CD4-positive, alpha-beta T cell treated with Interleukin-17A for 4 hours (primary cell): ENCODE measurements at places on chromosomes 4 and X.

DNA sequence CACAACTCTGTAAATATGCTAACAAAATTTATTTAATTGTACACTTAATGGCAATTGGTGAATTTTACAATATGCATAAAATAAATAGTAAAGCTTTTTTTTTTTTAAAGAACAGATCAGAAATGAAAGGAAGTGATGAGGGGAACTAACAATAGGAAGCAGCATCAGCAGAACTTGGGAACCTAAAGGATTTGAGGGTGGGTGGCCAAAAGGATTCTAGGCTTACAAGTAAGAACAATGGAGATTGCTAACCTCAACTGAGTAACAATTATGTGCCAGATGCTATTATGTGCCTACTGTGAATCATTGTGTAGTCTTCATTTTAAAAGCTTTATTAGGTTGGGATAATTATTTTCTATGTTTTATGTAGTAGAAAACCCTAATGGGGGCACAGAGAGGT lies 185.2 kb downstream of the LDB2 start:
- no peak for DNase-seq

DNA sequence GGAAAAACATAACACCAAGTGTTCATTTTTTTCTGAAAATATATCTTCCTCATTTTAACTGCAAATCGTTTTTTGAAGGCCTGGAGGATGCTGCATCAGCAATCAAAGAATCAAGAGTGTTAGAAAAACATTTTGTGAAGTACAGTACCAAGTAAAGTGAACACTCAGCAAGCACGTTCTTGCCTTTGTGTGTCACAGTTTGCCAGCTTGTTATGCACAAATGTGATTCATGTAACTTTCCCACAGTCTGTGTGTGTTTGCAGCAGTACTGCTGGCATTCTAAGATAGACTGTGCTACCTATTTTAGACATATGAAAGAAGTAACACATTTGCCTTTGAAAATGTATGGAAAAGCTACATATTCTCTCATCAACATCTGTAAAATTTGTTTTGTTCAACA lies 1617.7 kb downstream of the RPA4 start:
- DNase-seq, result no peak

DNA sequence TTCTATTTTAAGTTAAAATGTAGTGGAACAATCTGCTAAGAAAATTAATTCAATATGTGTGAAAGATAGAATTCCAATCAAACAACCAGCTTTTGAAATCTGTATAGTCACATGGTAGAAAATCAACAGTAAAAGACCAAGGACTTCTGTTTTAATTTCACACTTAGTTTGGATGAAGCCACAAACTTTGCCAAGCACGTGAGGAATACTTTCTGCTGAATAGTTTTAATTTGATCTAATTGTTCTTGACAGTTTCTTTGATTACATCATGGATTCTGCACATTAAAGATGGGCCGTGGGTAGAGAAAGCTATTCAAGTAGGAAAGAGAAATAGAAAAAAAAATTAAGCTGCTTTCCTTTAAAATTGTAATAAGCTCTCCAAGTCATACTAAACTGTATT lies 137.9 kb upstream of the FAM241A start:
- no peak for DNase-seq

DNA sequence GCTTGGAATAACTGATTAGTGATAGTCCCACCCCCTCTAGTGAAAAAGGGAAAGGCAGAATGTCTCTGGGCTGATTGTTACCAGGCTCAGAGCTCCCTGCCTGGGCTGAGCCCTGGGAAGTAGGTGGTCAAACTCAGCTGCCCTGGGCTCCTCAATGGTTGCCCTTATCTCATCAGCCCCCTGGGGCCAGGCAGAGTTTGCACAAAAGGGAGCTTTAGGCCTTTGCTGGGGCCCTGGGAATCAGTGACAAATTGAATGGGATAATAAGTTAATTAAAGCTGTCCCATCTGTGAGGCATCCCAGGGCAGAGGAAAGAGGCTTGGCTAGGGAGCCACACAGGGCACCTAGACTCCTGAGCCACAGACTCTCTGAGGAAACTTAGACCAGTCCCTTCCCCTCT lies 89.0 kb downstream of the EFNB1 start:
- no peak for DNase-seq

DNA sequence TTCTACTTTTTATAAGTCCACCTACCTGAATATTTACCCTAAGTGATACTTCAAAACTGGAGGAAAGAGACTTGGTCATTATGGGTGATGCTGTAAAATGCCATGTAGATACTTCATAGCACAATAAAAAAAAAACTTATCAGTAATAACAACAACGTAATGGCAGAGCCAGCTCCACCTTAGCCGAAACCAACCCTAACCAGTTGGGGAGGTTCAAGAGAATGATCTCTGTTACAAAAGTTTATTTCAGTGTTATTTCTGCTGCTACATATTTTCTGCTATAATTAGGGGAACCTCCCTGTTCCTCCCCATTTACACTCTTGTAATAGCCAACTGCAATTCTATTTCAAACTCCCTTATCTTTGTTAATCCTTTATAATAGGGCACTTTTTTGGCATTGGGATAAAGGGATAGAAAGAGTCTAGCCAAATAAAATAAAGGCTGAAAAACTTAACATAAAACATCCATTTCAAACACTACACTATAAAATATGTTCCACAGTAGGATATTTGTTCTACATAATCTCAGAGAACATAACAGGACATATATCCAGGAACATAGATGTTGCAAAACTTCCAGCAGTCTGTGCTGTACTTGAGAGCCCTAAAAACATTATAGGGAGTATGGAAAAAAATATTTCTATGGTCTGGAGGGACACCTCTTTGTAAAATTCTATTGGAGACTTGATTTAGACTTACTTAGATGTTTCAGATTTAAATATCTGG lies 138.7 kb upstream of the POF1B start:
- DNase-seq, result no peak

DNA sequence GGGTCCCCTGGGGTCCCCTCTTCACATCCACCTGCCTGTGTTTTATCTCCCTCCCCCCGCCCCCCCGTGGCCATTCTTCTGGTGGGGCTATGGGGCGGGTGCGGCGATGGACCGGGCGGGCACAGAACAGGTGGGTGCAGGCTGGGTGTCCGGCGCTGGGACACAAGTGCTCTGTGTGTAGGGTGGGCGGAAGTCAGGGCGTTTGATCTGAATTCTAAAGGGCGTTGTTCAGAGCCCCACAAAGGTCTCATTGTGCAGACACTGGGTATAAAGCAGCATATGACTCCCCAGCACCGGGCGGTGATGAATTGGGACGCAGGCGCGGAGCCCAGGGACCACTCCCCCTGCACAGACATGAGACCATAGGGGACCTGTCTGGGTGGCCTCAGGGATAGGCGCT lies at the start of gene GJB1:
TSS of gene GJB1 (plus strand) at position 296 of the 400 bp plus-strand sequence. CDS start 484 bp downstream, outside the sequence.
- DNase-seq, result no peak

DNA sequence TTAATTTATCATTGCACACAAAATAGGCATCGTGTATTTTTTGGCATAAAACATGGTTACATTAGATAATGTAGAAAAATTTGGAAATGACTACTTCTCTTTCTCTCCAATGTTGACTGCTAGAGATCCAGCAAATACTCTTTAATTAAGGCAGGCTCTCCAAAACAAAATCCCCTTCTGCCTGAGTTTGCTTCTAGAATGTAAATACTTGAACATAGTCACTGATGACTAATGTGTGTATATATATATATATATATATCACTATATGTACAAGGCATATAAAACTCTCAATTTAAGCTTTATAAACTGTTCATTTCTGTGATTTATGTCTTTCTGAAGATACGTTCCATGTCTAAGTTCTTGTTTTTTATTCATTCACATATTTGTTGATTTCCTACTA lies 67.2 kb upstream of the CAMK2D start:
- DNase-seq, result no peak

DNA sequence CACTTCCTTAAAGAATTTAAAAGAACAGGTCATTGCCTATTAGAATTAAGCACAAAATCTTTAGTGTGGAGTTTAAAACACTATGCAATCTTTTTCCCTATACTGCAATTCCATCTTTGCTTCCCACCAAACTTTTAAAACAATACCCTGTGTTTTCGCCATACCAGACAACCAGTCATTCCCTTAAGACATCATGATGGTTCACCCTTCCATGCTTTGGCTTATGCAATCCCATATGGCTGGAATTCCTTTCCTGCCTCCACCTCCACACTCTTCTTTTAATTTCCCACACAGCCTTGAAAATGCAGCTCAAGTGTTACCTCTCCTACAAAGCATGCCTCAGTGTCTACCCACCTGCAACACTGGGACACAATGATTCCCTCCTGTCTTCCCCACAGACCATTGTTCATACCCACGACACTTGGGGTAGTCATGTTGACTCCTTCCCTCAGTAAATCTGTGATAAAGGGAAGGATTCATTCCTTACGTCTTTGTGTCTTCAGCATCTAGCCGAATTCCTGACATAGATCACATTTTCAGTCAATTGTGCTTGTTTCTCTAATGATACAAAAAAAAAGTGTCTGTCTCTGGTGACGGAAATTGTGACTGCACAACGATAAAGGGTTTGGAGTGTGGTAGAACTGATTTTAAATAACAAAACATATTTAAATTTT lies 166.3 kb downstream of the FNIP2 start:
- no peak for DNase-seq

- DNase-seq, result no peak
Measured at GRCh38 chr4:65050786-65051185, 619.5 kb downstream of the EPHA5 start.

GRCh38 chr4:47550899-47551548 lies 65.9 kb downstream of the ATP10D start:
- DNase-seq, result no peak

DNA sequence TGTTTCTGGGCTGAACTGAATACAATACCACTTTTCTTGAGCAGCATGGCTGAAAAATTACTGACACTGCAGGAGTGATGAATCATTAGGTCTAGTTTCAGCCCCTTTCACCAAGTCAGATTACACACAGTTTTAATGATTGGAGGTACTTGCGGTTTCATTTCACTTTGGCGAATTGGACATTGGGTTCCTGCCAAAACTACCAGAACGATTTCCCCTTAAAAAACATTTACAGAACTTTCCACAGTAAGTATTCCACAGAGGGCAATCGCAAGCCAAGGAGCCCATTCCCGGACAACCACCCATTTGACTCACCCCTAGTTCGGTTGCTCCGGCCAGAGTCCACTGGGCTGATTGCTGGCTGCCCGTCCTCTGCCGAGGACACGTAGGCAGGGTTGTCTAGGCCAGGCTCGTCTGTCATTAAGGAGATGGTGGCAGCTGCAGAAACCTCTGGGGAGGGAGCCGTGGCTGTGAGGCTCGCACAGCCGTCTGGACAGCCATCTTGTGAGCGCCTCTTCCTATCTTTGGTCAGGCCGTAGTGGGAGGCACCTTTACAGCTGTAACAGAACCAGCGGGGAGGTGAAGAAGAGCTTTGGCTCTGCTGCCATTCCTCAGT lies 83.5 kb downstream of the LNX1 start:
- DNase-seq, result no peak

DNA sequence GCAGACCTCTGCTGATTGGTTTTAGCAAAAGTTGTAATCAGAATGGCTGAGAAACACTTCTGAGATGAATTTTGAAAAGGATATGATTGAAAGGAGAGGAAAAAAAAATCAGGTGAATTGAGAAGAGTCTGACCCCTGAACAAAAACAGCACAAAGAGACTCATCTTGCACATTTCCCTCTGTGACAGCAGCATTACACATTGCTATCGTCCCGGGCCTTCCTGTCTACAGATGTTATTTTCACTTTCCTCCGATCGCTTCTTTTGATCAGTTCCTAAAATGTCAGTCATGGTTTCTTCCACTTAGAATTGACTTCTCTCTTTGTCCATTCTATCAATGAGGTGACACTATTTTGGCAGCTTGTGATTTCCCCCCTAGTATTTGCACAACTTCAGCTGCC lies 262.6 kb downstream of the GPC3 start:
- peak; percentile 7 for DNase-seq

DNA sequence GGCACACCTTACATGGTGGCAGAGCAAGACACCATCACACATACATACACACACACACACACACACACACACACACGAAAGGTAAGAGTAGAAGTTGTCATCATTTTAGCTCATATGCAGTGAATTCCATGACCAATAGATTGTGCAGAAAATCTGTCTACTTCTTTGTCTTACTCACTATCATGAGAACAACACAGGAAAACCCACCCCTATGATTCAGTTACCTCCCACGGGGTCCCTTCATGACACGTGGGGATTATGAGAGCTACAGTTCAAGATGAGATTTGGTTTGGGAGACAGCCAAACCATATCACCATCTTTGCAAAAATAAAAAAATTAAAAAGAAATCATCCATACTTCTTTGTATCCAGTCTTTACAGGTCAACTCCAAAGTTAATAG lies 221.1 kb downstream of the BMPR1B start:
- no peak for DNase-seq

GRCh38 chrX:136546371-136546781 lies 14.4 kb downstream of the VGLL1 start:
- DNase-seq, result no peak

GRCh38 chr4:78149751-78150542 lies 92.8 kb downstream of the FRAS1 start:
- no peak for DNase-seq

GRCh38 chr4:91226867-91227266 lies 1076.9 kb upstream of the GRID2 start:
- no peak for DNase-seq

GRCh38 chrX:1554469-1555210 lies 17.7 kb upstream of the P2RY8 start:
- DNase-seq, result peak; percentile 78

DNA sequence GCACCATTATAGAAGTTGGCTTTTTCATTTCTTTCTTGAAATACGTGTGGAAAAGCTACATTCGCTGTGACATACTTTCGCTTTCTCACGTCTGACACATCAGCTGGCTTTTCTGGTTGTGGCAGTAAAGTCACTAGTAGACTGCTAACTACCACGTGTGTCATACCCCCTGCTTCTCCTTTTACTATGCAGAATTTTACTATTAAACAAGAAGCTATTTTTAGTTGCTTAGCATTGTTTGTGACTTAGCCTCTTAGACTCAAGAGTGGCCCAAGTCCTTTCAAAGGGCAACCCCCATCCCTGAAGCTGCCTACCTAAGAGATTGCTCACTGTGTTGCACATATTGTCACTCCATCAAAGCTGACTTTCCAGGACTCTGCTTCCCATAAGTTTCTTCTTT lies 2.1 kb upstream of the IL2 start:
- DNase-seq, result peak; percentile 49
